ENCODE measurements at places on chromosomes 1 and 21.

- DNase-seq = no peak
These were observed 181.7 kb upstream of the DPYD start for GRCh38 chr1:98102345-98103030.

DNA sequence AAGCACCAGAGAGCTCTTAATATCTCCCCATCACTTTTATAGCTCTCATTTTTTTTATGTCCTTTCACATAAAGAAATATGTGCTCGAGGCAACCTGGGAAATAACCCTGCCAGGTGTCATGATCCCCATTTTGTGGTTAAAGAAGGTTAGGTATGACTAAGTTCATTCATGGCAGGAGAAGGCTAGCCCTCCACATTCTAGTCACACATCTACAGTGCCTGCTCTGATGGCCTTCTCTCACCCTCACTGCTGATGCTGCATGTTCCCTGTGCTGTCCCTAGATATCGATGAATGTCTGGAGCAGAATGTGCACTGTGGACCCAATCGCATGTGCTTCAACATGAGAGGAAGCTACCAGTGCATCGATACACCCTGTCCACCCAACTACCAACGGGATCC is 187.5 kb downstream of the TPR start:
- no peak for DNase-seq

DNA sequence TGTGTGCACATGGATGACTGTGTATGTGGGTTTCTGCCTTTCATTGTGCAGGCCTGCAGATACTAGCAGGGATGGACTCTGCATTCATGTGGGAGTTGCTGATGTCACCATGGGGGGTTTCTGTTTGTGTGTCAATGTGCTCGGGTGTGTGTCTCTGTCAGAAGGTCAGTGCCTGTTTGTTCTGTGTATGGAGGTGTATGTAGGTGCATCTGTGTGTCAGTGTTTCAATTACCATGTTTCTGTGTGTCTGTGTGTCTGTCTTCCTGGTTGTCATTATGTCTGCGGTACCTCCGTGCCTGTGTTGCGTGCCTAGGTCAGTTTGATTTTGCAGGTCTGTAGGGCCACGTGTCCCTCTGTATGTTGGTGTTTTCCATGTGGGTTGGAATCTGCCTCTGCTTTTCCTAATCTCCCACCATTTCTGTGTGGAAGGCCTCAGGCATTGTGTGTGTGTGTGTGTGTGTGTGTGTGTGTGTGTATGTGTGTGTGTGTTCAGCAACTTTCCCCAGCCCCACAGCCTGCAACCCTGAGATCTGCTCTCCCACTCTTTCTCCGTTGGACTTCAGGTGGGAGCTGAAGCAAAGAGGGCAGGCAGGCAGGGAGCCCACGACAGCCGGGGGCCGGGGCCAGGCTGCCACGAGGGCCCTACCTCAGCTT is 36.7 kb upstream of the WASF2 start:
- DNase-seq = no peak

GRCh38 chr1:159935719-159936272 is 9.6 kb downstream of the IGSF9 start:
- DNase-seq = no peak

- no peak for DNase-seq
These were observed 44.4 kb downstream of the ATP5PO start for GRCh38 chr21:33871171-33871570.

DNA sequence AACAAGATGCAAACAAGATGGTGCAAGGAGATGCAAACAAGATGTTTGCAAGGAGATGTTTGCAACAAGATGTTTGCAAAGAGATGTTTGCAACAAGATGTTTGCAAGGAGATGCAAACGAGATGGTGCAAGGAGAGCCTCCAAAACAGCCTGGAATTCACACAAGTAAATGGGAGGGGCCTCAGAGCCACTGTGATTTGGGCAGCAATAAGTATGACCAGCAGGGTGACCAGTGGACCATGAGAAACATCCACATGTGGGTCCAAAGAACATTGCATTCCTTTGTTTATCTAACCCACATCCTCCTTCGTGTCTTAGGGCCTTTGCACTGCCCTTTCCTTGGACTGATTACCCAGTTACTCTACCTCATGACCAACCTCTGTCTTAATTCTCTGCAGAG is 162.9 kb downstream of the PLPP3 start:
- DNase-seq = no peak

DNA sequence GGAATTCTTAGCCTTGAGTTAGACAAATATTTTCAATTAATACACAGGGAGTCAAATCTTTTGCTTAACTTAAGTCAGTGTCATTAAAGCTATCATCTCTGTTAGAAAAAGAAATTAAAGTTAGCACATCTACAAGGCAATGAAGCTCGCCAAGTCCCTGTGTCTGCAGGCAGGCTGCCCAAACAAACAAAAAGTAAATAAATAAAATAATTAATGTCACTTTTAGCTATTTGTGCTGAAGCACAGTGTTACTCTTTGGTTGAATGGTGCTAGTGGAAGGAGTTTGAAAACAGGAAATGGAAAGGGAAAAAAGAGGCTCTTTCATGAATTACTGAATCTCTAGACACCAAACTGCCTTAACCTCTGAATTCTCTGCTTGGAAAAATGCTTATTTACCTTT is 37.1 kb upstream of the COL11A1 start:
- DNase-seq = no peak

DNA sequence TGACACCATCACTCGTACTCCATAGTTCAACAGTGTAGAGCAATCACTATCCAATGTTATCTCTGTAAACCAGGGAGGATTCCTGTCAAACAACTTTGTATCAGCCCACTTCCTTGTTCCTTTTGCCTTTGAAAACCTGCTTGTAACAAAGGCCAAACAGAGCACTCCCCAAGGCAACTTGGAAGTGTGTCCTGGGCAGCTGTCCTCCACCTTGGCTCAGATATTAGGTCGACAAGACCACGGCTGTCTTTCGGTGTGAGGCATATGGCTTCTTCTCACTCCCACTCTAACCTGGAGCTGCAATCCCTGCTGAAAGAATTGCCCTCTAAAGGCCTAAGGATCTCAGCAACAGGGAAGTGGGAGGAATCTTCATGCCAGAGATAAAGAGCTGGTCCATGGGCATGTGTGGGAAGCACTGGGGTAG is 66.7 kb downstream of the ITPKB start:
- DNase-seq = no peak

- DNase-seq = no peak
These were observed 10.6 kb downstream of the PAX7 start for GRCh38 chr1:18641005-18641941.

- no peak for DNase-seq
These were observed 24.0 kb downstream of the EEIG2 start for GRCh38 chr1:108583757-108584427.

DNA sequence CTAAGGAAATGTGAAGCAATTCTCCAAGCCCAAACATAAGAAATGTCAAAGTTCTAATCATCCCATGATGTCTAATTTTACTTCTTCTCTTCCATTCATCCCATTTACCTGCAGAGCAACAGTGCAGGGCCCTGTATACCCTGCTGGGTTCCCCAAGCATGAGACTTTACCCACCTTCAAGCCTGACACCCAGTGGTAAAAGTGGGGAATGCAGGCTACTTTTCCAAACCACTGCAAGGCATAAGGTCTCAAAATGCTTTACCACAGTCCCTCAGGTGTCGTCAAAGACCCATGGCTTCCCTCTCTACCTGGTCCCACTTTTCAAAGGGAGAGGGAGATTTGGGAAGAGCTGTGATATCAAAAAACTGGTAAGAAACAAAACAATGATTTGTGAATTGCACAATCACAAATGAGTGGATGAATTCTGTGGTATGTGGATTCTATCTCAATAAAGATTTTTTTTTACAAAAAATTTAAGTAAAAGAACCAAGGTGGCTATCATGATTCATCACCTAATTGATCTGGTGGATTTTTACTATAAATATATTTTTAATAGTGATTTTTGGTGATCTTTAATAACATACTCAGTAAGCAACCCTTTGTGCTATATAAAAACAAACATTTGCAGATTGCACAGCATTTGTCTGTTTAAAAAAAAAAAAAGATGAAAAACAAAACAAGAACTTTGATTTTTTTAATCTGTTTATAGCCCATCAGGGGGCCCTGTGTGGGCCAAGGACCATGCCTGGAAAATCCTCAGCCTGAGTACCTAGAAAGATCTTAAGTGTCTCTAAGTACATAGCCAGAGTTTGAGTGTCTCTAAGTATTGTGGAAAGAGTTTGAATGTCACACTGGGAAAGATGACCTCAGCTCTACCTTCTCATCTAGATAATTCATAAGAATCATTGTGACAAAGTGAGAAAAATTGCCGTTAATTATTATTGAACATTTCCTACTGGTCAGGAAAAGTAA is 73.1 kb upstream of the GJB5 start:
- DNase-seq = peak; percentile 2

GRCh38 chr1:177964336-177964735 is 5.5 kb downstream of the SEC16B start:
- no peak for DNase-seq

- DNase-seq = no peak
These were observed 441.5 kb downstream of the GPATCH2 start for GRCh38 chr1:217189362-217189761.

DNA sequence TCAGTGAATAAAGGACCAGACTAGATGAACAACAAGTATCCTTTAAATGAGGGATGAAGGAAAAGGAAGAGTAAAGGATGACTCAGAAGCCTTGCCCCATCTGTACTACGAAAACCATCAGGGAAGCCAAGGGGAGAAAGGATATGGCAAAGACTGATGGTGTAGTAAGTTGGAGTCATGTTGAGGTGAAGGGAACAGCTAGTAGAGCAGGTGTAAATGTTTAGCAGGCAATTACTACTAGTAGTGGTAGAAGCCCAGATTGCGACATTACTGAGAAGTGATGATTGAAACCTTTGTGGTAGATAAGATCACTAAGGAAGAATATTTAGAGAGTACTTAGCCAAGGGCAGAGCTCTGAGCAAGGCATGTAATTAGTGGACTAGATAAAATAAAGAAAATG is 84.0 kb downstream of the PHTF1 start:
- DNase-seq = no peak

DNA sequence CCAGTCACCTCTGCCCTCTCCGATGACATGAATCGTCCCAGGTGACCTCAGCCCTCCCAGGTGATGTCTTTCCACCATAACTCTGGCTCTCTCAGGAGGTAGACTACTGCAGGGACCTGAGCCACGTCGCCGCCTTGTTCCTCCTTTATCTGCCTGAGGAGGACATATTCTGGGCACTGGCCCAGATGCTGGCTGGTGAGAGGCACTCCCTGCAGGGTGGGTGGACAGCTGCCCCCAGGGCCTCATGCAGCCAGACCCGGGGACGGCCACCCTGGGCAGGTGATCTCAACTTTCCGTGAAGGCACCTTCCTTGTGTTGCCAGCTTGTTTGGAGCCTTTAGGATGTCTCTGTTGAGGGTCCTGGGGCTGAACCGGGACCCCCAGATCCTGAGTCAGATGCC is 13.9 kb upstream of the ZBTB17 start:
- no peak for DNase-seq

DNA sequence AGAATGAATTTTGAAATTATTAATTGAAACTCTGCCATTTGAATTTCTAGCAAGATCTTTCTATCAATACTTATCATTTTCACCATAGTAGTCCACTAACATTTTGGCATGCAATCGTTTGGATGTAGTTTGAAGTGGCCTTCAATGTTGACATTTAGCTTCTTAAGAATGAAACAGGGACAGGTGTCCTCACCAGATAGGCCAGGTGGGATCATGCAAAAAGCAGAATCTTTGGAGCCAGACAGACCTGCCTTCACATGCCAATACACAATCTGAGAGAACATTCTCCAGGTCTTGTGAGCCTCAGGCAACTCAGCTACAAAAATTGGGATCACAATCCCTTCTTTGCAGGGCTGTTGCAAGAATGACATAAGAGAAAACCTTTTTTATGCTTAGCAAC is 18.3 kb upstream of the HSPA13 start:
- no peak for DNase-seq

DNA sequence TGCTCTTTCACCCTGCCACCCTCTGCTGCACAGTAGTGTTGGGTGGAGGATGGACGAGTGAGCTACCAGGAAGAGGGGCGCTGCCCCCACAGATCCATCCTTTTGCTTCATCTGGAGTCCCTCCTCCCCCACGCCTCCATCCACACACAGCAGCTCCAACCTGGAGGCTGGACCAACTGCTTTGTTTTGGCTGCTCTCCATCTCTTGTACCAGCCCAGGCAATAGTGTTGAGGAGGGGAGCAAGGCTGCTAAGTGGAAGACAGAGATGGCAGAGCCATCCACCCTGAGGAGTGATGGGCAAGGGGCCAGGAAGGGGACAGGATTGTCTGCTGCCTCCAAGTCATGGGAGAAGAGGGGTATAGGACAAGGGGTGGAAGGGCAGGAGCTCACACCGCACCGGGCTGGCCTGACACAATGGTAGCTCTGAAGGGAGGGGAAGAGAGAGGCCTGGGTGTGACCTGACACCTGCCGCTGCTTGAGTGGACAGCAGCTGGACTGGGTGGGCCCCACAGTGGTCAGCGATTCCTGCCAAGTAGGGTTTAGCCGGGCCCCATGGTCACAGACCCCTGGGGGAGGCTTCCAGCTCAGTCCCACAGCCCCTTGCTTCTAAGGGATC is 8.5 kb downstream of the CHRNB2 start:
- DNase-seq = no peak

DNA sequence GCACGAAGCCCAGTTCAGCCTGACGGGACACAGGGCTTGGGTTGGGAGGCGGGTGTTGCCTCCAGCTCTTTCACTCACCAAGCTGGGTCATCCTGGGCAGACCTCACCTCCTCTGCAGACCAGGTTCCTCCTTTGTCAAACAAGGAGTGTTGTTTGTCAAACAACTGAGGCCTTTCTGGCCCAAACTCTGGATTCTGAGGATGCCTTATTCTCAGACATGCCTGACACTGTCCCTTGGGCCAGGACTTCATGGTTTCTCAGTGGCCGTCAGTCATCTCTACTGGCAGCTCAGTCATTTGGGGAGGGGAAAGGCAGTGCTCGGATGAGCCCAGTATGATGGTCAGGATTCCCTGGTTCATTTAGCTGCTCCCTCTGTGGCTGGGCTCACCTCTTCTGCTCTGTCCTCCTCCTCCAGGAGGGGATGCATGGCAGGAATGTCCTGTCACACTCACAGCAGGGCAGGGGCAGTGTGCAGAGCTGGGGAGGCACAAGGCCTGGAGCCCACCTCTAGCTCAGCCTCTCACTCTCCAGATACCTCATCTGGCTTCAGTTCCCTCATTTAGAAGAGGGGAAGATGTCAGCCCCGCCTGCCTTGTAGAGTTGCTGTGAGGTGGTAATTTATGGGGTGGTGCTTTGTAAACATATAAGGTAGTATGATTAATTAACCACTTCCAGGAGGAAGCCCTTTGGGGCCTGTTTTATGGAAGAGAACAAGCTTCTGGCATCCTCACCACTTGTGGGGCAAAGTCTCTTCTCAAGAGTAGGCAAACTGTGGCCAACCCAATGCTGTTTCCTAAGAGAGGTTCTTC is 20.6 kb downstream of the SLC2A1 start:
- DNase-seq = no peak

DNA sequence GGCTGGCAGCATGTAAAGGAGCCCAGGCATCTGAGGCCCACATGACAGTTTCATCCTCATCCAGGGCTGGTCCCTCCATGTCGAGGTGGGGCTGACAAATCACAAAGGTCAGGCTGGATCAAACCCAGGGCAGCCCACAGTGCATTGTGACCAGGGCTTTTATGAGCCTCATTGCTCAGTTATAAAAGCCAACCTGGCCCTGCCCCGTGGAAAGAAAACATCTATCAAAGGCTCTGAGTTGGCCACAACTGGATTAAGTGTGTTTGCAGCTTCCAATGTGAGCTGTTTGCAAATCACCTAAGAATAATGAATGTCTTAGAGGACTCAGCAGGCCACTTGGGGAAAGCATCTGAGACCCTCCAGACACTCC is 45.4 kb downstream of the GRHL3 start:
- DNase-seq = no peak

- no peak for DNase-seq
These were observed 35.0 kb downstream of the UBE2T start for GRCh38 chr1:202306535-202307345.

GRCh38 chr1:160993544-160994193 is 27.3 kb downstream of the F11R start:
- DNase-seq = no peak
